Stimulated activated effector memory CD8-positive, alpha-beta T cell treated with anti-CD3 and anti-CD28 coated beads, Interleukin-12 subunit alpha, Interleukin-12 subunit beta, amount 100 ng/mL, for 72 hours (primary cell): ENCODE measurements at places on chromosomes 6 and 20.

- DNase-seq, result no peak
These were observed 105.3 kb downstream of the HMGCLL1 start for GRCh38 chr6:55473722-55474121.

DNA sequence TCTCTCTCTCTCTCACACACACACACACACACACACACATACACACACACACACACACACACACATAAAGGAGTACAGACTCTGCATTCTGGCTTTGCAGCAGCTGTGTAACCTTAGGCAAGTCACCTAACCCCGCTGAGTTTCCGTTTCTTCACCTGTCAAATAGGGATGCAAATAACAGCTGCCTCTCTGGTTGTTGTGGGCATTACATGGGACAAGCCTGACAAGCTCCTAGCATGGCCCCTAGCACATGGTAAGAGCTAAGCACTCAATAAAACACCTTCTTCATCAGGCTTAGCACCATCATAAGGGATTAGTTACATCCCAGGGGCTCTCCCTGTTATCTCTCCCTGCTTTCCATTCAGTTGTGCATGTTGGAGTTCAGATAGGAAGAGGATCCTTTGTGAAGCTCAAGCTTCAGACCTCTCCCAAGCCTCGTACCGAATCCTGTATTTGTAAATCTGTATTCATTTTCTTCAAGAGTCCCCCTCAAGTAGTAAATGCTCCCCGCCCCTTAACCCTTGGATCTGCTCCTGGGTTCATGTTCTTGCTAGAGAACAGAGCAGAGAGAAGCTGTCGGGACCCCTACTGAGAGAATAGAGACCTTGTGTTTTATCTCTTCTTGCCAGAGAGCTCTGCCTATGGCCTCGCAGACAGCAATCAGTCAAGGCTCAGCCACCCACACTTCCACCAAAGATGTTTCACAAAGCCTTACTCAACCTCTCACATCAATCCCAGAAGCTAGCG, 2.2 kb downstream of the SLC13A3 start:
- DNase-seq, result no peak

DNA sequence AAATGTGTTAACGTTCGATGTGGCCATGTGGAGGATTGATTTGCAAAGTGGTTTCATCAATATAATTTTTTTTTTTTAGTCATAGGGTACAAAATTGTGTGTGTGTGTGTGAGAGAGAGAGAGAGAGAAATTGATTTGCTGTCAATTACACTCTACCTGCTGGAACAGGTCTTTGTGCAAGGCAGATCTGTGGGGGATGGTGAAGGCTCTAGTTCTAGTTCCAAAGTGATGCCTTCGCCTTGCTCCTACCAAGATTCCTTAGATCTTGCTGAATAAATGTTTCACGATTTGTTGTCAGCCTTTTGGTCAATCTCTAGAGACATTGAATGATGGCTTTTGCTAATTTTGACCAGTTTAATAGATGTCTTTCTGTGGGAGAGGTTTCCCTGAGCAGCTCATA, 64.8 kb downstream of the SERAC1 start:
- no peak for DNase-seq

GRCh38 chr6:75077701-75078100, 128.2 kb downstream of the COL12A1 start:
- no peak for DNase-seq

- no peak for DNase-seq
These were observed 471.7 kb downstream of the CDKAL1 start for GRCh38 chr6:21005816-21006570.

- no peak for DNase-seq
These were observed 47.4 kb downstream of the HDAC2 start for GRCh38 chr6:113923526-113923925.

DNA sequence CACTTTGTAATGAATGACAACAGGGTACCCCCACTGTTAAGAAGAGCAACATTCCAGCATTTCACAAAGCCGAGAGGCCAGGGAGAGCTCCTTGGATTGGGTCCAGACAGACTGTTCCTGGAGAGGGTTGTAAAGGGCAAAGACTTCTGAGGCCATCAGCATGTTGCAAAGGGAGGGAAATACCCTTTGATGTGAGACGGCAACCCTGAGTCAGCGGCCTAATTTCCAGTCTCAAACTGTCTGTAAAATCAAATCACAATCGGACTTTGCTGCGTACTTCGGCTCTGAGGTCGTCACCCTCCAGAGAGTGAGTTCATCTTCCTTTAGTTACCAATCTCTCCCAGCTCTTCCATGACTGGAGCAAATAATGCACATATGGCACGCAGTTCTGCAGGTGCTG, 101.0 kb upstream of the DTNBP1 start:
- no peak for DNase-seq

- DNase-seq, result no peak
These were observed 7.5 kb downstream of the HSPA12B start for GRCh38 chr20:3739926-3740451.

DNA sequence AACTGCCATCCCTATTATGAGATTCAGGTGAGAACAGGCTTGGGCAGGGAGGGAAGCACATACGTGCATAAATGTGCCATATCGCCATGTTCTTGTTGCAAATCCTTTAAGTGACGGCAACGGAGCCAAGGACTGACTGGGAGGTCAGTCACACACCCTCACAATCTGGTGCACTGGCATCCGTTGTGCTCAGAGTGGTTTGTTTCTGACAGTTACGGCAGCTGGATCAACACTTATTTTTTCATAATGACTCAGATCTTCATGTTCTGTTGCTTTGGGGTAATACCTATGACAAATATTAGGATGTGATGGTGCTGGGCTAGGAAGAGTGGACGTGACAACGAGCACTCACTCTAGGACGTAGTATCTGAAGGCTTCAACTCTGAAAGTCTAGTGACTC, 56.2 kb upstream of the PREP start:
- DNase-seq, result peak; percentile 39

DNA sequence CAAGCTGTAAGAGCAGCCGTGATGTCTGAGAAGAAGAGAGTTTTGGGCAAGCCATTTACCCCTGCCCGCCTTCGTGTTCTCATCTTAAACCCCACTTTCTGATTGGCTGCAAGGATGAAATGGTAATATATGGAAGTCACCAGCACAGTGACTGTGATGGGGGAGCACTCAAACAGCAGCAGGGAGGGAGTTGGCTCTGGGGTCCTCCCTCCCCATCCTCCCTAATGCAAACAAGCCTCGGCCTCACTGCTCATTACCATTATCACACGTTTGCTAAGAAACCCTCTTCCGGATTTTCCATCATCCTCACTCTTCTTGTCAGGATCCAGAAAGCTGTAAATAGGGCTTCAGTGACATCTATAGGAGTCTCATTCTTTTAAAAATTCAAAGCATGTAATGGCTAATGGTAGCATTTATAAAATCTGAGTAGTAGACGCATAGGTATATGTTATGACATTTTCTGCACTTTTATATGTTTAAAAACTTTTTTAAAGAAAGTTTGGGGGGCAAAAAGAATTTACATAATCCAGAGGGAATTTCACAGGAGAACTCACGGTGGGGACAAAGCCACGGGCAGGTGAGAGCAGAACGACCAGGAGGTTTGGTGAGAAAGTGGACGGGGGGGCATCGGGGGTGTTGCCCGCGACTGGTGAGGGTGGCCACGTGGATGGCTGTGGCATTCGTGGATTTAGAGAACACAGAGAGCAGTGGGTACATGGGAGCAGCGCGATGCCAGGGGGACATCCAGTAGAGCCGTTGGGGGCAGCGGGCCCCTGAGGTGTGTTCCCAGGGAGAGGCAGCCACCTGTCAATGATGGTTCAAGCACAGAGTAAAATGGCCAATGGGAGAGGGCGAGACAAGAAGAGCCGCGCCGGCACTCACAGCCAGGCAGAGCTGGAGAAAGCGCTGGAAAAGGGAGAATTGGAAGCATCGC, 29.6 kb downstream of the SUMO4 start:
- DNase-seq, result no peak

- no peak for DNase-seq
These were observed 27.2 kb upstream of the PNPLA1 start for GRCh38 chr6:36242626-36243025.

- DNase-seq, result no peak
These were observed 72.8 kb upstream of the BLCAP start for GRCh38 chr20:37600486-37600885.

GRCh38 chr20:44033873-44034272, 119.2 kb downstream of the TOX2 start:
- DNase-seq, result no peak

DNA sequence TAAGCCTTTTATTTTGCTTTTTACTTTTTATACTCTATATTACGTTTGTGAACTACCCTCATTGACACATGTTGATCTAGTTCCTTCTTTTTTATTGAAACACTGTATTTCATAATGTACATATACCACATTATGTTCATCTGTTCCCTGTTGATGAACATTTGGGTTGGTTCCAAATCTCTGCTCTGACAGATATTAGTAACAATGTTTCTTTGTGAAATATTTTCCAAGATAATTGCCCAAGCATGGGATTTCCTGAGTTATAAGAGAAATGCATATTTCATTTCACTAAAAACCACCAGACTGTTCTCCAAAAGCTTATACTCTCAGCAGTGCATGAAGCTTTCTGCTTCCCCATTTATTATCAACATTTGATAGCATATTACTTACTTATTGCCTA, 44.2 kb upstream of the TNFRSF21 start:
- no peak for DNase-seq
